Activated gamma-delta T cell treated with anti-CD3 and anti-CD28 coated beads, Interleukin-2, amount 50 U/mL, for 16 hours (primary cell): ENCODE measurements at places on chromosomes 7 and 10.
A peak's percentile ranks its signal among the peaks of the same experiment; 100 is the strongest.

GRCh38 chr10:101617102-101617823 lies 29.1 kb downstream of the DPCD start:
- DNase-seq: no peak

DNA sequence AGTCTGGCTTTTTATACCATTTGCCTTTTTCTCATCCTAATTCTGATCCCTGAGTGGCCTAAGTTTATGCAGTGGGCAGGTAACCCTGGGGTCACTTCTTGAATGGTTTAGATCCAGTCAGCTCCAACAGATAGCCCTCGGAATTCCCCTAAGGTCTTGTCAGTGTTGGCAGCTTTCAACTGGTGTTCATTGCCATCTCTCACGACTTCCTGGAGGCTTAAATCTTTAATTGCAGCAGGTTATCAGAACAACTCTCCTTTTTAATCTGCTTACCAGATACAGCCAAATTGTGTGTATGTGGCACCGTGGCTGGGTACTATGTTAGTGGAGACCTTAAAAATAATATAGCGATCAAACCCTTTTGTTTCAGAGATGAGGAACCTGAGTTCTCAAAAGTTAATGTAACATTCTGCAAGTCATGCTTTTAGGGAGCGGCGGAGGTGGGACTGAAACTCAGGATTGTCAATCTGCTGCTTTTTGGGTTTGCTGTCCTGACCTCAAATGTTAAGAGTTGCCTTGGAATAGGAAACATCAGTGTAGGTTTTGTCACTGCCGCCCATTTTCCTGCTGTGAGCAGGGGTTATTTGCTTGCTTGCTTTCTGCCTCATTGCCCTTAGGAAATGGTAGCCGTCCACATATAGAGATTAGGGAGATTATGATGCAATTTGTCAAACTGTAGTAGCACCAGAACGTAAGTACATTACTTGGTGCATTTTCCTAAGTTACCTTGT lies 818 bp downstream of the DLD start:
- DNase-seq: no peak

DNA sequence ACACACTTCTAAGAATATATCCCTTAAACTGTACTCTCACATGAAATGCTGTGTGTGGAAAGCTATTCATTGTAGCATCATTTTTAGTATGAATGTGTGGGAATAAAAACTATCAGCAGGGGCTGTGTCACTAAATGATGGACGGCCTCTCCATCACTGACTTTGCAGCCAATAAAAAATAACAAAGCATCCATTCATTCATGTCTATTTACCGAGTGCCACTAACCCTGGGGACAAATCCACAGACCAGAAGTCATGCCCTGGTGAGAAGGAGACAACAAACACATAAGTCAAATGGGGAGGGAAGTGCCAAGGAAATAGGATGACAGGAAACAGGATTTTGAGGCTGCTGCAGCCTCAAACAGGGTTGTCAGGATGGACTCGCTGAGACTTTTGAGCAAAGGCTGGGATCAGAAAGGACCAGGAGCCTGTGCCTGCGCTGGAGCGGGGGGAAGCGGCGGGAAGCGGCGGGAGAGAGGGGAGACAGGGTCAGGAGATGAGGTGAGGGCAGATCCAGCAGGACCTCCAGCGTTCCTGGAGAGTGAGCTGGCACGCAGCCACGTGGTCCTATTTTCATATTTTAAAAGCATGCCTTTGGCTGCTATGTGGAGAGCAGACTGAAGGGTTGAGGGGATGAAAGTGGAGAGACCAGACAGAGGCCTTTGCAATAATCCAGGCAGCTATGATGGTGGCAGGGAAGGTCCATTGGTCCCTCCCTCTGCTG lies 2.2 kb upstream of the NOM1 start:
- no peak for DNase-seq

DNA sequence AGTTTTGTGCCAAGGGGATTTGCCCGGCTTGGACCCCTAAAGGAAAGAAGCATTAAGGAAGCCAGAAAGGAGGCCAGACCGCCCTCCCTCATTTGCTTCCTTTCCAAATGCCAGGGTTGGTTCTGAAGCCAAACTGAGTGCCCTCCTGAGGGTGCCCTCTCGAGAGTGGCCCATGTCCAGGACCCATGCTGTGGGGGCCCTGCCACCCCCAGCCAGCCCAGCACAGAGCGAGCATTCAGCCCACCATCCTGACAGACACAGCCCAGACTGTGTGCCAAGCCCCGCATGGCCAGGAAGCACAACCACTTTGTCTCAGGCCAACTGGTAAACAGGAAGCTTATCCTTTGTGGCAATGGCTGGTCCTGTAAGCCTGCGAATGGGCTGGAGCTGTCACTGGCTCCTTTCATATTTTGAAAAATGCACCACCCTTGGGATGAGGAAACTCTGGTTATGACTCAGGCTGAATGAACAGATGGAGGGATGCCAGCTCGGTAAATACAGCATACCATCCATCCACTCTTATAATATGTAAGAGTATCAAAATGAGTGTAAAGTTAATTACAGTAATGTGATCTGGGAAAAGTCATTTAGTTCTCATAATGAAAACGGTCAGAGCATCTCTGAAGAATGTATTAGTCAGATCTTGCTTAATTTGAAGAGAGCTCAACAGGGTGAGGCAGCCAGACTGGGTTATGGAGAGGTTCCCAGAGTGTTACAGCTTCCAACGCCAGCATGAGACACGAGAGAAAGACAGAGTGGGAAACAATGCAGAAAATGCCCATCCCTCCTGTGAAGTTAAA lies 65.0 kb downstream of the STK17A start:
- no peak for DNase-seq

GRCh38 chr7:55127135-55127551 lies 108.3 kb downstream of the EGFR start:
- no peak for DNase-seq

DNA sequence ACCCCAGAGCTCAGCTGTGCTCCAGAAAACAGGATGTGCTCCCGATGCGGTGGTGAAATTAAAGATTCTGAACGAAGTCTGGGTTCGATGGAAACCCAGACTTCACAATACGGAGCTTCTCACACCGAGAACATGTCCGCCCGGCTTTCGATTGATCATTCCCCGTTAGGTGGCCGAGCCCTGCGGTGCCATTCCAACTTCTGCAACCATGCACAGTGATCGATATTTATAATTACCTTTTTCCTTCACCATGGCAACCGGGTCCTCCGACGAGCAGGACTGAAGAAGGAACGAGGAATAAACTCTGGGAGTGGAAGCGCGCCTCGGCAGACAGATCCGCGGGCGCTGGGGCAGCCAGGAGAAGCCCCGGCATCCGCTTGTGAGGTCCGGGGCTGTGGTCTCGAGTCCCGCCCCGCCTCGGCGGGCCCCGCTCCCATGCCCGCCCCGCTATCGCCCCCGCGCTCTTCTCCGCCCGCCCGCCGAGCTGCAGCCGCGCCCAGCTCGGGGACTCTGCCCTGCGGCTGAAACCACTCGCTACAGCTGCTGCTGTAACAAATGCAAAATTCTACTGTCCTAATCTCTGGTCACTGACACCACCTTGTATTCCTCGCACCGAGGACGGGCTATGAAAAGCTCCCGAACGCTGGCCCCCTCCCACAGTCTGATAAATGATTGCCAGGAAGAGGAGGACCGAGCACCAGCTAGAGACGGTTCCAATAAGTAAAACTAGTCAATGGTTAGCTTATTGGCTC lies 26.2 kb downstream of the ABLIM1 start:
- DNase-seq: peak; percentile 1

GRCh38 chr7:42414941-42415505 lies 178.0 kb upstream of the GLI3 start:
- no peak for DNase-seq

- no peak for DNase-seq
Measured at GRCh38 chr10:29479081-29479925, 155.5 kb downstream of the SVIL start.

DNA sequence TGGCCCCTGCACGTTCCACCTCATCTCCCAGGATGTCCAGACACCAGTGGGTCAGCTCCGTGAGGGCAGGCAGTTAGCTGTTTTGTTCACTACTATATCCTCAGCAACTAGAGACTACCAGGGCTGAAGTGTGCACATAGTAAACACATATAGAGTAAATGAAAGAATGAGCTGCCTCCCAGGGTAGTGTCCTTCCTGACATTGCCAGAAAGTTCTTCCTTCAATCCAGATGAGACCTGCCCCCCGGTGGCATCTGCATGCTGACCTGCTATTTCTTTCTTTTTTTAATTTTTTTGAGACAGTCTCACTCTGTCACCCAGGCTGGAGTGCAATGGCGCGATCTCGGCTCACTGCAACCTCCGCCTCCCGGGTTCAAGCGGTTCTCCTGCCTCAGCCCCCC lies 14.0 kb upstream of the ARPC1A start:
- no peak for DNase-seq

DNA sequence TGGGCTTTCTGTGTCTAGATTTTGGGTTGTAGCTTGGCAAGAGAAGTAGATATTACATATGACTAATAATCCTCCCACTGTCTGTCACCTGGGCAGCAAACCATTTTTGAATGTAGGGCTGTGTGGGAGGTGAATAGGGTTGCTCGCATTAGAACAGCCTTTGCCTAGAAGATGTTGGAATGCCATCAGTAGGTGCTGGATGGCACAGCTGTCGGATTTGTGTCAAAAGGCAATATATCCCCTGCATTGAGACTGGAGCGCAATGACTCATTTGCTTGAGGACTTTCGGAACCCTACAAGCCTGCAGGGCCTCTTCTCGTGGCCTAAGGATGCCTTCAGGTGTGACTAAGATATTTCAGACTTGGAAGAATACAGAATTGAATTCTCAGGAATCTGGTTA lies 323.8 kb downstream of the GPR158 start:
- no peak for DNase-seq

- DNase-seq: no peak
Measured at GRCh38 chr7:127792528-127793342, 140.7 kb downstream of the SND1 start.

DNA sequence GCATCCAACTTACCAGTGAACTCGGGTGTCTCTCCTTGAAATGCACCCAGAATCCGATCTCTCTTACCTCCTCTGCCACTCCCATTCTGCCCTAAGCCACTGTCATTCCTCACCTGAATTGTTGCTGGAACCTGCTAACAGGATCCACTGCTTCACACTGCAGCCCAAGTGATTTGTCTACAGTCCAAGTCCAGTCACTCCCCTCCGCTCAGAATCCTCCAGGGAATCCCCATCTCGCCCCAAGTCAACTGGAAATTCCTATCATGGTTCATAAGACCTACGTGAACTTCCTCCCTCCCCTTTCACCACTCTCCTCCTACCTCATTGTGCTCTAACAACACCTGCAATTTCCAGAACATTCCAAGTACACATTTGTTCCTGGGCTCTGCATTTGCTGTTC lies 91.3 kb downstream of the SCRN1 start:
- DNase-seq: no peak

- DNase-seq: no peak
Measured at GRCh38 chr7:30815951-30816644, 44.9 kb downstream of the MINDY4 start.

DNA sequence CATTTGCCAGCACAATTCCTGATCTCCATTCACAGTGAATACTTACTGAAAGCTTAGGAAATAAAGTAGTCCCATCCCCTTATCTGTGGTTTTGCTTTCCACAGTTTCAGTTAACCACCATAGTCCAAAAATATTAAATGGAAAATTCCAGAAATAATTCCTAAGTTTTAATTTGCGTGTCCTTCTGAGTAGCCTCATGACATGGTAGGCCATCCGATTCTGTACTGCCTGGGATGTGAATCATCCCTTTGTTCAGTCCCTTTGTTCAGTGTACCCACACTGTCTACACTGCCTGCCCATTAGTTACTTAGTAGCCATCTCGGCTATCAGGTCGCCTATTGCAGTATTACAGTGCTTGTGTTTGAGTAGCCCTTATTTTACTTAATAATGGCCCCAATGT lies 14.2 kb downstream of the RAB11FIP2 start:
- no peak for DNase-seq

GRCh38 chr10:127892743-127893142 lies at the start of gene CLRN3:
TSS of gene CLRN3 (minus strand) at chr10:127892941. CDS start at chr10:127892784, 157 bp downstream.
- DNase-seq: no peak

GRCh38 chr10:48343921-48344598 lies 37.6 kb downstream of the MAPK8 start:
- no peak for DNase-seq

- no peak for DNase-seq
Measured at GRCh38 chr10:70601746-70602145, 795 bp downstream of the PRF1 start.

- no peak for DNase-seq
Measured at GRCh38 chr10:33818343-33818742, 483.9 kb upstream of the NRP1 start.

GRCh38 chr7:100544386-100544785 lies 5.4 kb downstream of the AGFG2 start:
- DNase-seq: no peak

DNA sequence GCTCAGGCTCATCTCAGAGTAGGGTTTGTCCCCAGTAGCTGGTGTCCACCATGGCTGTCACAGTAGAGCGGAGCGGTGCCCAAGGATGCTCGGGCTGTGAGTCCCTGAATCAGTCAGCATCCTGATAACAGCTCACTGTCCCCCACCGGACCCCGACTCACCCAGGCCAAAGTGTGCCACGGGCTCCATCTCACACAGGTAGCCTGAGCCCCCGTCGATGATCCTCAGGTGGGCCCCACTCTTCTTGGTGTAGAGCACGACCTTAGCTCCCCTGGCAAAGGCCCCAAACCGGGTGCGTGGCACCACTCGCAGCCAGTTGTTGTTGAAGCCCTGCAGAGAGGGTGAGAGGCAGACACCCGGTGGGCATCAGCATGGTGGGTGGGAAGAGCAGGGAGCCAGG lies 45.4 kb downstream of the GOLGA7B start:
- DNase-seq: no peak

DNA sequence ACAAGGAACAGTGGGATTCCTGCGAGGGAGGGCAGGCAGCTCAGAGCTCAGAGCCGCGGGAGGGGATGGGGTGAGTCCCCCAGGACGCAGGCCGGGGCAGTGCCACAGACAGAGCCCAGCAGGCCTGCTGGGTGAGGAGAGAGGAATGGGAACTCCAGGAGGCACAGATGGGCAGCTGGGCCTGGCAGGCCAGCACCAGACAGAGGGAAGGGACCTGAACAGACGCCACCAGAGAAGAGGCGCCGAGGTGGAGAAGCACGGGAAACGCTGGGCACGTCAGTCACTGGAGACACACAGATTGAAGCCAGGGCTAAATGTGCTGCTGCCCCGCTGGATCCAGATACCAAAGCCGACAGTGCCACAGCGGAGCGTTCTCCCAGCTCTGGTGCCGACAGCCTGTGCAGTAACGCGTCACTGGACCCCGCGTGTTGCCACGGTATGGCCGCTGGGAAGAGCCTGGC lies 225.8 kb downstream of the MAD1L1 start:
- DNase-seq: no peak

- no peak for DNase-seq
Measured at GRCh38 chr7:90706072-90706716, 110.1 kb downstream of the CDK14 start.

DNA sequence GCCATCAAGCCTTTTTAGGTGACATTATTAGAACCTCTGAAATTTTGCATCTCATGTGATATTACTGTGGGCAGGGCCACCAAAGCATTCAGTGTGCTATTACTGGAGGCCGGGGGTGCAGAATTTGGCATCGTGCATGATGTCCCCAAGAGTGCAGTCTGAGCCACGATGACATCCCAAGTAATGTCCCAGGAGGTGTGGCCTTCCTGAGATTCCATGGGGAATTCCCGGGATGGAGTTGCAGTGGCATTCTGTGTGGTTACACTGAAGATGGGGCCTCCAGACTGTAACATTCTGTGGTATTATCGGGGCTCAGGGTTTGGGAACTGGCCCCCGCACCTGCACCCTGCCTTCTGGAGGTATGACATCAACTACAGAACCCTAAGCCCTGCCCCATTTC lies 9.1 kb downstream of the LDB3 start:
- DNase-seq: no peak
